ENCODE measurements at places on chromosomes 3 and 15.

GRCh38 chr3:156918746-156919145 lies 92.6 kb downstream of the LEKR1 start:
- no peak for DNase-seq

DNA sequence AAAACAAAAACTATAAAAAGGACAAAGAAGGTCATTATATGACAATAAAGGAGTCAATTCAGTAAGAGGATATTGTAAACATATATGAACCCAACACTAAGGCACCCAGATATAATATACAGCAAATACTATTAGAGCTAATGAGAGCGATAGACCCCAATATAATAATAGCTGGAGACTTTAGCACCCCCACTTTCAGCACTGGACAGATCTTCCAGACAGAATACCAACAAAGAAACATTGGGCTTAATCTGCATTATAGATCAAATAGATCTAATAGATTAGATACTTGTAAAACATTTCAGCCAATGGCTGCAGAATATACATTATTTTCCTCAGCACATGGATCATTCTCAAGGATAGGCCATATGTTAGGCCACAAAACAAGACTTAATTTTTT lies 53.4 kb downstream of the NUDT16 start:
- DNase-seq = no peak

DNA sequence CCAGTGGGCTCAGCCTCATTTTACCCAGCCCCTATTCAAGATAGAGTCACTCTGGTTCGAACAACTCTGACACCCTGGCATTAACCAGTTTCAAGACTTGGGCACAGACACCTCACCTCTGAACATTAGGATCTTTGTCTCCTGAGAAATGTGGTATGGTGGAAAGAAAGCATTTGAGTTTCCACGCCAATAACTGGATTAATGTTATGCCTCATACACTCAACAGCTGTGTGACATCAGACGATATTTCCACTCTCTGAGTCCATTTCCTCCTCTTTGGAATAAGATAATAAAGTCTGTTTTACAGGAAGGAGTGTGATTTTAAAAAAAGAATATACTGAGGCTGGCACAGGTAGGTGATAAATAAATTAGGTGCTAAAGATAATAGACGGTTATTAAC lies 121.3 kb upstream of the CHL1 start:
- no peak for DNase-seq

DNA sequence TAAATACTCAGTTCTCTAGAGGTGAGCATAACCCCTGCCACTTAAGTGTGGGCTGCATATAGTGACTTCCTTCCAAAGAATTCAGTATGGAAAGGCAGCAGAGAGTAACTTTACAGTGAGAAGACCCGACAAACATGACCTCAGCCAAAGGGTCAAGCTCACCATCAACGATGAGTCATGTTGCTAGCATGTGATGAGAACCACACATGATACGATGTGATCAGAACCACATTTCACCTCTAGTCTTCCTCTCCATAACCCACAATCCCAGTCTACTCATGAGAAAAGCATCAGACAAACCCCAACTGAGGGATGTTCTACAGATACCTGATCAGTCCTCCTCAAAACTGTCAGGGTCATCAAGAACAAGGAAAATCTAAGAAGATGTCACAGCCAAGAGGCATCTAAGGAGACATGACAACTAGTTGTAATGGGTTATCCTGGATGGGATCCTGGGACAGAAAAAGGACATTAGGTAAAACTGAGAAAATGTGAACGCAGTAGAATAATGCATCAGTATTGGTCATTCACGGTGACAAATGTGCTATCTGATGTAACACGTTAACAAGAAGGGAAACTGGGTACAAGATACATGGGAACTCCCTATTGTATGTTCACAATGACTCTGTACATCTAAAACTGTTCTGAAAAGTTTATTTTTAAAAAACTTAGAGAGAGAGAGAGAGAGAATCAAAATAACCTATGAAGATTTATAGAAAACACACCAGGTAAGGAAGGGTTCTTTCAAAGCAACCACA lies 28.3 kb downstream of the SEC61A1 start:
- DNase-seq = peak; percentile 70
